ENCODE measurements at places on chromosomes 7 and 10. TPM values are rescaled to one million over a fixed set of nuclear protein-coding genes. Genes with fewer than 3 reads are reported as not detected.

Gene CDHR3
- 1.5 TPM for total RNA-seq

Gene NEUROG3
- total RNA-seq = not detected

Gene SPDYE11
- total RNA-seq = not detected

DNA sequence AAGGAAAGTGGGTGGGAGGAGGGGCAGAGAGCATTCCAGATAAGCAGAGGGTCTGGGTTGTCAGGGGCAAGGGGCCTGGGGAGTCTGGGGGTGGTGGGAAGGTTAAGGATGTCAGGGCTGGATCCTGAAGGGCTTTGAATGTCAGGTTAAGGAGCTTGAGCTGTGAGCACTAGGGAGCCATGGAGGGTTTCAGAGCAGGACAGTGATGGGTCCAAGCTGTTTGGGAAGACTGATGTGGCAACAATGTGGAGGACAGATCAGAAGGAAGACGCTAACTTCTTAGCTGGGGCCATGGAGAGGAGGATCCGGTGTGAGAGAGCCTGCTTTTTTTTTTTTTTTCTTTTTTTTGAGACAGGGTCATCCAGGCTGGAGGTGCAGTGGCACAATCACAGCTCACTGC, 13.9 kb upstream of the AQP1 start:
- DNase-seq = no peak
- H3K36me3 ChIP-seq = no peaks in the 10 kb centered on the region
- peaks cover 29% of the 10 kb centered on the region for H3K27me3 ChIP-seq
- H3K27ac ChIP-seq = no peak overlapping the region

DNA sequence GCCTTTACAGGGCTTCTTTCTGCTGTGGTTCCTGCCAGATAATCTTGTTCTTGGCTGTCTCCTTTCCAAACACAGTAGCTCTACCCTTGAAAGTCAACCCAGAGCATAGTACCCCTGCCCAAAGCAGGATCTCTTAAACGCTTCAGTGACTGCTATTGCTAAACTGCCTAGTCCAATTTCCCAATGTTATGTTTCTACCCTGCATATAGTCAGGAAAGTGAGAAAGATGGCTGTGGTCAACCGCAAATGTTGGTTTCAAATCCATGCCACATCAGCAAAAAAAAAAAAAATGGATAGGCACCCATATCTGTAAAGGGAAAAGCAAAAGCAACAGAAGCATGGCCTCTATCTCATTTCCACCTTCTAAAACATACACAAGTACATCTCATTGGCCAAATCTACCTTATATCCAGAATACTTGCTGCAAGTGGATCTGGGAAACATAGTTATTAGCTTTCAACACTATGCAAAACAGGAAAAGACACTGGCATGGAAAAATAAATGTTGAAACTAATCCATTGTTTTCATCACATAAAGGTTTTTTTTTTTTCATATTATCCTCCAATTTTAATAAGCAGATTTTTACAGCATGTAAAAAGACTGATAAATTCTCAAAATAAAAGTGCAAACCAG, 59.8 kb downstream of the DNAJC1 start:
- DNase-seq = no peak
- no peak overlapping the region for H3K27ac ChIP-seq
- H3K36me3 ChIP-seq = no peaks in the 10 kb centered on the region
- H3K4me1 ChIP-seq = 0 out of 2 replicates have a peak, but pooled peaks cover 3% of the 10 kb centered on the region

- no peak for DNase-seq
- H3K27ac ChIP-seq = no peak overlapping the region
- no peaks in the 10 kb centered on the region for H3K36me3 ChIP-seq
- no peaks in the 10 kb centered on the region for H3K4me1 ChIP-seq
- H3K27me3 ChIP-seq = no peaks in the 10 kb centered on the region
Observed at GRCh38 chr10:126135177-126135576, 238.8 kb downstream of the FANK1 start.

DNA sequence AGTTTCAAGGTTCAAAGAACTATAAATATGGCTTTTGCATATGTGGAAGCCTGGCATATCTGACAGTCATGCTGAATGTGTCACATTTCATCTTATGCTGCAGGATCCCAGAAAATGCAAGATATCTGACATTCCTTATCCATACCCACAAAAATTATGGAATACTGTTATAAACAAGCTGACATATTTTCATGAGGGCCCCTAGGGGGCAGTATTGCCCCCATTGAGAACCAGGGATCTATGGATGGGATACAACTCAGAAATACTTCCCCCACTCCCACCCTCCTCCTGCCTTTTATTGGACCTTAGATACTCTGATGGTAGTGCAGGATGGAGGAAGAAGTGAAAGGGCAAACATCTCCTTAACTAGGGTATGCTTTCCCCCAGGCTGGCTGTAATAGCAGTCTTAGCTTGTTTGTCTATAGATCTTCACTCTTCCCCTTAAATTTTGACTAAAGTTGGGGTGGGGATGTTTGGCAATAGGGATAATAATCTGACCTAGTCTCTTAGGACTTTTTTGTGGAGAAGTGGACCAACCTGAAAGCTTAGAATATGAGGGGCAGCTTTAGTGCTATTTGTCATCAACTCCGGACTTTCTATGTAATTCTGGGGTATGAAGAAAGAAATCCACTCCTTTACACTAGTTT, 3.5 kb upstream of the GNGT1 start:
- no peaks in the 10 kb centered on the region for H3K36me3 ChIP-seq
- no peaks in the 10 kb centered on the region for H3K4me1 ChIP-seq
- H3K27ac ChIP-seq = no peak overlapping the region
- DNase-seq = peak; percentile 79

Measured in SJCRH30 (cell line).